SHP77 treated with DMSO at 0.1 percent for 48 hours (cell line): ENCODE measurements at places on chromosomes 3 and 15.

GRCh38 chr3:183514021-183514420, 41.5 kb downstream of the KLHL6 start:
- DNase-seq = no peak

GRCh38 chr3:86634361-86634760, 356.6 kb downstream of the VGLL3 start:
- DNase-seq = peak; percentile 7

GRCh38 chr3:34141841-34142337, 343.5 kb downstream of the PDCD6IP start:
- no peak for DNase-seq

- DNase-seq = no peak
Observed at GRCh38 chr15:55709458-55709857, 33.5 kb downstream of the PRTG start.

DNA sequence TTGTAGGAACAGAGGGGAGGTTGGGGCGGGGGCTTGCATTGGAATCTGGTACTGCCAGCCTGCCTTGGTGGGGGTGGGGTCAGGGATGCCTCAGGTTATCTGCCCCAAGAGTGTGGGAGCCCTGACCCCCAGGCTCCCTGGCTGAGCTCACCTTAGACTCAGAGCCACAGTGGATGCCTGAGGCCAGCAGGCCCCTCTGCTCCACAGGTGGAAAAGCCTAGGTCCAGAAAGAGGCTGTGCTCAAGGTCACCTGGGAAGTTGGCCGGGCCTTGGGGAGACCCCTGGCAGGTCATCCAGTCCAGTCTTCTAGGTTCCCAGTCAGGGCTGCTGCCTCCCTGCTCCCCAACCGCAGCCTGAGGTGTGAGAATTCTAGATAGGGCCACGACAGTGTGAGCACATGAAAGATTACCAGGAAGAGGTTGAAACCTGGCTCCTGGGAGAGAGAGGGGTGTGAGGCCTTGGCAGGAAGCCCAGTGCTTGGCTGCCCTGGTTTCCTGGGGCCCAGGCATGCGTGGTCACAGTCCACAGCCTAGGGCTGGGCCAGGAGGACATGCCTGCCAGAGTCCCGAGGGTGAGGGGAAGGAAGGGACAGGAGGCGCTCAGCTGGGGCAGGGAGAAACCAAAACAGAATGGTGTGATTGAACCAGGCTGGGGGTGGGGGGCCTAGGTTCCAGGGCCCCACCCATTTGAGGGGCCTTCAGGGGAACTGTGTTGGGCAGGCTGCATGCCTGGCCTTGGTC, 4.9 kb downstream of the HDAC11 start:
- peak; percentile 36 for DNase-seq

DNA sequence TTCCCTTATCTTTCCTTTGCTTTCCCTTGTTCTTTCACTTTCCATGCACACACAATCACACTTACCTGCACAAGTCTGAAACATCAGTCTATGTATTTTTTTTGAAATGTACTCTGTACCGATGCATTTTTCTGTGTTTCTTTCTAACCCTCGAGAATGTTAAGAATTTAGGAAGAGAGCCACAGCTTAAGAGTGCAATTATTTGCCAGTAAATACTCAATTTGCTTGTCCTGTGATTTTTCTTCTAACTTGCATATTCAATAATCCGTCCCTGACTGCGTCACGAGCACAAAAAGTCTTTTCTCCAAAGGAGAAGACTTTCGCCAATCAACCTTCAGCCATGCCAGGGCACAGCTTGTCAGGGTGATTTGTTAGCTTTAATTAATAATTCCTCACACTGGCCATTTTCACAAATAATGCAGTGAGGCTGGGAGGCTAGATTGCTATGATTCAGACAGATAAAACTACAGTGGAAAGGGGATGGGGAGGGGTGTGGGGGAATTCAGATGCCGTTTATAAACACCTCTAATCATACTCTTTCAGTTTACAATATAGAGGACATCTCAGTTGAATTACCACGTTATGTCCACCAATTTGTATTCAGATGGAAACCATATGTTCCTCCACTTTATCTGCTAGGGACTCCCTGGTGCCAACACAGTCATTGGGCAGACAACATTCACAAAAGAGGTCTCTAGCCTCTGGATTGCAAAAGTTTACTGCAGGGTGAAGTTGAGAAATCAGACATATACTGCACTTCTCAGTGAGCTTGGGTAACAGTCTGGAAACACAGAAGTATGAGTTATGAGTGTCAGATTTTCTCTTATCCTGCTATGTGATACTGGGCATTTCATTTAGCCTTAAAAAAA, 388.0 kb downstream of the ZBTB20 start:
- DNase-seq = no peak

DNA sequence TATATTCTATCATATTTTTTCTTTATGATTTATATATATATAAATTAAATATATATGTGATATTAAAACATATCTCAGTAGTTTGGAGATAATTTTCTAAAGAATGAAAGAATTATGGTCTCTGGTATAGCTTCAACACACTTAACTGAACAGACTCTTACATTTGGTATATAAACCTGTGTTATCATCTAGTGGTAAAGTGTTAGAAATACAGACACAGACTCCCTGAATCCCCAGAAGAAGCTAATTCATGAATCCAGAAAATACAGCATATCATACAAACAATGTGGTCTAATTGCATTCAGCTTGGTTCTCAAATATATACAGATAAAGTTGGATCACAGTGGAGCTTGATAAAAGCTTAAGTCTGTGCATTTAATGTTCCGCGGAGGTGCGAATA, 1100.4 kb downstream of the ROBO2 start:
- DNase-seq = no peak

GRCh38 chr15:94296717-94297116, 65.4 kb downstream of the MCTP2 start:
- no peak for DNase-seq

- DNase-seq = no peak
Observed at GRCh38 chr3:32352563-32352962, 39.1 kb upstream of the CMTM7 start.

- DNase-seq = no peak
Observed at GRCh38 chr3:73094951-73095350, 33.5 kb downstream of the EBLN2 start.

DNA sequence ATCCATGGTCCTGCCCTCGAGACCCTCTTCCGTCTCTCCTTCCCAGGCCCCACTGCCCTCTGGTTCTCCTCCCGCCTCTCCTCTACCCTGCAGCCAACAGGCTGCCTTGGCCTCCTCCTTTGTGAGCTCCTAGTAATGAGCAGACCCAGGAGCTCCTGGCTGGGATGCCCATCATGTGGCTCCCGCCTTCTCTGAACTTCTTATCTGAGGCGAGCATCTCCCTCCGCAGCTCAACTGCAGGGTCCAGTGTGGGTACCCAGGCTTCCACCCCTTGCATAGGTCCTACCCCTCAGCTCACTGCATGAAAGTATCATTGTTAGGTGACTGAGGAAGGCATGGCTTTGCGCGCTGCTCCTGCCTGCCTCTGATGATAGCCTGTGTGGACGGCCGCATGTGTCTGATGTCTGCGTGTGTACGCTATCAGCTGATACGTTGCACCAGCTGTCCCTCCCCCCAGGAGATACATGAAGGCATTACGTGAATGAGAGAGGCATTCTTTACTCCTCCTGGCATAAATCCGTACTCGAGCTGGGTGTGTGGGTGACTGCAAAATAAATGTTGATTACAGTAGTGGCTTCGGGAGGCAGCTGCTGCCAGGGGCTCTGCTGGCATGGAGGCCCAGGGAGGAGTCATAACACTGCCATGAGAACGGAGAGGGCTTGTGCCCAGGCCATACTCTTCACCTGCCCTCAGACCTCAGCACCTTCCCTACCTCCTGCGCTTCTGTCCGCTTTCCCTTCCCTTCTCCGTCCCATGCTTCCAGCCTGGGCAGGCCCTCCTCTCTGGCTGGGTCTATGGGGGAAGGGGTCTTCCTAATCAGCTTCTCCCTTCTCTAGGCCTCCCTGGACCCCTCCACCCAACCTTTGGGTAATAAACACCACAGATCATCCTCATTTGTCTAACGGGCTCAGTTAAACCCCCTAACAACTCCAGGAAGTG, 48.8 kb downstream of the ZNF710 start:
- no peak for DNase-seq

GRCh38 chr15:78951841-78952238, 7.0 kb upstream of the CTSH start:
- DNase-seq = no peak
